Heart right ventricle (tissue), 16 donors: ENCODE measurements at places on chromosomes 2 and 18. TPM values are rescaled to one million over a fixed set of nuclear protein-coding genes. Genes with fewer than 3 reads are reported as not detected.
A peak's percentile ranks its signal among the peaks of the same experiment; 100 is the strongest.

DNA sequence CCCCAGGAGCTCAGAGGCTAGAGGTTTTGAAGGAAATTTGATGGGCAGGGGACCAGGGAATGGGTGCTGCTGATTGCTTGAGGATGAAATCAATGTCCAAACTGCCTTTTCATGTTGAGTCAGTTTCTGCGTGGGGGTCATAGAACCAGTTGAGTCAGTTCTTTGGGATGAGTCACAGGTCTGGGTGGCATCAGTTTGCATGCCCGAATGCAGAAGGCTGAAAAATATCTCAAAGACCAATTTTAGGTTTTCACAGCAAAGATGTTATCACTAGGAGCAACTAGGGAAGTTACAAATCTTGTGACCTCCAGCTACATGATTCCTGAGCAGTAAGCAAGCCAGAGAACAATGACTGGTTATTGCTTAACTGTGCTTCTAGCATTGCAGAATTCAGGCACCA is 1135.1 kb upstream of the CRIM1 start:
- H3K27ac ChIP-seq: no peak overlapping the region
- DNase-seq: no peak
- no peak overlapping the region for H3K4me3 ChIP-seq
- no peaks in the 10 kb centered on the region for H3K27me3 ChIP-seq
- H3K36me3 ChIP-seq: no peaks in the 10 kb centered on the region

DNA sequence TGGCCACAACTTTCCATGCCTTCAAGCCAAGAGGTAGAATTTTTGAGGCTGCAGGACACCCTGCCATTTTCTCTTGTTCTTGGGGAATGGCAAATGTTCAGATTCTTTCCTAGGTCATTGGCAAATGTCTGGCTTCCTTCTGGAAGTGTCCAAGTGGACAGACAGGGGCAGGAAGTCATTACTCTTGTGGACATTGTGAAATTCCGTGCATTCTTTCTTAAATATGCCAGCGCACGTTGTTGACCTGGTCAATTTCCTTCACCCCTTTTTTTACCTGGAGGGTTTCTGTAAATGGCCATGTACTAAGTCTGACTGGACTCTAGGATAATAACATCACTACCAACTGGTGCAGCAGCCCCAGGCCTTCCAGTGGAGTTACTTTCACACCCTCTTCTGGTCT is 13.9 kb downstream of the ASB18 start:
- no peak for DNase-seq
- H3K27ac ChIP-seq: peak overlapping the region; percentile 84
- peaks cover 1% of the 10 kb centered on the region for H3K4me1 ChIP-seq
- no peak overlapping the region for H3K4me3 ChIP-seq

Gene PRKAG3
- total RNA-seq: not detected

Gene EFEMP1
- 22.1 TPM for total RNA-seq

- no peak overlapping the region for H3K27ac ChIP-seq
- H3K36me3 ChIP-seq: no peaks in the 10 kb centered on the region
- H3K27me3 ChIP-seq: no peaks in the 10 kb centered on the region
- DNase-seq: no peak
- H3K4me1 ChIP-seq: no peaks in the 10 kb centered on the region
Measured at GRCh38 chr18:5817816-5818215, 77.5 kb downstream of the TMEM200C start.

GRCh38 chr2:3065928-3066327 is 311.7 kb downstream of the EIPR1 start:
- H3K27me3 ChIP-seq: no peaks in the 10 kb centered on the region
- no peak overlapping the region for H3K4me3 ChIP-seq
- H3K4me1 ChIP-seq: no peaks in the 10 kb centered on the region
- no peak for DNase-seq
- H3K27ac ChIP-seq: no peak overlapping the region

Gene IL1A
- total RNA-seq: not detected

- no peak for DNase-seq
- H3K4me1 ChIP-seq: no peaks in the 10 kb centered on the region
- no peaks in the 10 kb centered on the region for H3K27me3 ChIP-seq
- no peaks in the 10 kb centered on the region for H3K36me3 ChIP-seq
- H3K4me3 ChIP-seq: no peak overlapping the region
Measured at GRCh38 chr2:165835363-165835762, 41.3 kb upstream of the GALNT3 start.

Gene ARMC9
- total RNA-seq: 3.6 TPM

Gene TRABD2A
- total RNA-seq: 0.55 TPM

DNA sequence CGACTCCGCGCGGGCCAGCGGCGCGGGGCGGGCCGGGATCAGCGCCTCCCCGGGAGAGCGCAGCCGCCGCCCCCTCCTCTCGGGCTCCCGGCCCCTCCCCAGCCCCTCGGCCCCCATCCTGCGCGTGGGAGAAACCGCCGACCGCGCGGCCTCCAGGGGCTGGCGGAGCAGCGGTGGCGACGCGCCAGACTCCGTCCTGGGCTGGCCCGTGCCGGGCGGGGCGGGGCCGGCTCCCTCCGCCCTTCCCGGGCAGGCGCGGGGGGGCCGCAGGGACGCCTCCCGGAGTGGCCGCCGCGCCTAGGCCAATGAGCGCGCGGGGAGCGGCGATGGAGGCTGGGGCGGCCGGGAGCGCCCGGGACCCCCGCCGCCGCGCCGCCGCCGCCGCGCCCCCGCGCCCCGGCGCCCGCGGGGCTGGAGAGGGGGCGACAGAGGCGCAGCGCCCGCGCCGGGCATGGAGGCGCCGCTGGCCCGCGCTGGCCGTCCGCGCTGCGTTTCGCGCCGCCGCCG is 49.1 kb downstream of the KCNIP3 start:
- peak; percentile 52 for DNase-seq
- peaks cover 11% of the 10 kb centered on the region for H3K4me1 ChIP-seq
- H3K4me3 ChIP-seq: peak overlapping the region; percentile 64
- H3K27me3 ChIP-seq: peaks cover 26% of the 10 kb centered on the region
- peak overlapping the region; percentile 88 for H3K27ac ChIP-seq
